Stimulated activated CD4-positive, alpha-beta T cell treated with anti-CD3 and anti-CD28 coated beads, TNF-alpha, amount 100 ng/mL, for 1 hour (primary cell): ENCODE measurements at places on chromosomes 13 and 19.

DNA sequence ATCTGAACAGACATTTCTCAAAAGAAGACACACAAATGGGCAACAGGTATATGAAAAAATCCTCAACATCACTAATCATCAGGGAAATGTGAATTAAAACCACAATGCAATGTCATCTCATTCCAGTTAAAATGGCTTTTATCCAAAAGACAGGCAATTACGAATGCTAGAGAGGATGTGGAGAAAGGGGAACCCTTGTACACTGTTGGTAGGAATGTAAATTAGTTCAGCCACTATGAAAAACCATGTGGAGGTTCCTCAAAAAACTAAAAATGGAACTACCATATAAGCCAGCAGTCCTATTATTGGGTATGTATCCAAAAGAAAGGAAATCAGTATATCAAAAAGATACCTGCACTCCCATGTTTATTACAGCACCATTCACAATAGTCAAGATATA, 24.7 kb upstream of the ZC3H13 start:
- DNase-seq: no peak

- no peak for DNase-seq
These were observed 14.3 kb upstream of the HSPH1 start for GRCh38 chr13:31175847-31176532.

DNA sequence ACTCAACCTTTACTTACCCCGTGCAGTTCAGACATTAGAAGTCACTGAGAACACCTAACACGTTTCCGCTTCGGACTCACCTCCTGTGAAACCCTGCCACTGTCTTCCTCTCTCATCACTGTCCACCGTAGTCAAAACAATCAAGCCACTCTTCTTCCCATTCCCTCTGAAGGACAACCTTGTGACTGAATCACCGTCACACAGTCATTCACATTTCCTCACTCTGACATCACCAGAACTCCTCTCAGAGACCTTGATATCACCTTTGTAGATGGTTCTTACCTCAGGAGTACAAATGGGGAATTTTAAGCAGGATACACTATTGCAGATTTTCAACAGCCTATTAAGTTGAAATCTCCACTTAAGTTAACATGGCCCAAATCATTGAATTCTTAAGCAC, 1.3 kb upstream of the KBTBD6 start:
- no peak for DNase-seq

- peak; percentile 39 for DNase-seq
These were observed 2.3 kb upstream of the STRN4 start for GRCh38 chr19:46748325-46749109.

- no peak for DNase-seq
These were observed 117.1 kb downstream of the STK24 start for GRCh38 chr13:98459721-98460370.

DNA sequence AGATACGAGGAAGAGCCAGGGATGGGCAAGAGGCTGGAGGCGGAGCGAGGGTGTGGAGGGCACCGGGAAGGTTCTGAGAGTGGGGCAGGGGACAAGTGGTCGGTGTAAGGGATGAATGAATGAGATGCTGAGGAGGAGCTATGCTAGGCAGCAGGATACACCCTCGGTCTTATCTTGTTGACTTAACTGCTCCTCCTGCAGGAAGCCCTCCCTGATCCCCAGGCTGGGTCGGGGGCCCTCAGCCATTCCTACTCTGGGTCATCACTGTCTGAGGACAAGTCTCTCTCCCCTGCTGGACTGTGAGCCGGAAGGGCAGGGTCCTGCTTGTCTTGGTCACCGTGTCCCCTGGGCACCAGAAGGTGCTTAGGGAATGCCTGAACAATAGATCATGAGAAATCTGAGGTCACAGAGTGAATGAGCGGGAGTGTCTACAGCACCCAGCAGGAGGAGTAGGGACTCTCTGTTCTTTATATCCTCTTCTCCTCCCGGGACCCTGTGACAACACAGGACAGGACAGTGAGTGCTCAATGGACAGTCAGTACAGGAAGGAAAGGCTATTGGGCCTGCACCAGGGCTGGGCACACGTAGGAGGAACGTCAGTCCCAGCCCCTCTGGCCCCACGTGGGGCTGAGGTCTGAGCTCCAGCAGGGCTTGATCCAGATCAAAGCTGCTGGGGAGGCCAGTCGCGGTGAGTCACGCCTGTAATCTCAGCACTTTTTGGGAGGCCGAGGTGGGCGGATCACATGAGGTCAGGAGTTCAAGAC, 6.5 kb downstream of the NKPD1 start:
- DNase-seq: no peak

DNA sequence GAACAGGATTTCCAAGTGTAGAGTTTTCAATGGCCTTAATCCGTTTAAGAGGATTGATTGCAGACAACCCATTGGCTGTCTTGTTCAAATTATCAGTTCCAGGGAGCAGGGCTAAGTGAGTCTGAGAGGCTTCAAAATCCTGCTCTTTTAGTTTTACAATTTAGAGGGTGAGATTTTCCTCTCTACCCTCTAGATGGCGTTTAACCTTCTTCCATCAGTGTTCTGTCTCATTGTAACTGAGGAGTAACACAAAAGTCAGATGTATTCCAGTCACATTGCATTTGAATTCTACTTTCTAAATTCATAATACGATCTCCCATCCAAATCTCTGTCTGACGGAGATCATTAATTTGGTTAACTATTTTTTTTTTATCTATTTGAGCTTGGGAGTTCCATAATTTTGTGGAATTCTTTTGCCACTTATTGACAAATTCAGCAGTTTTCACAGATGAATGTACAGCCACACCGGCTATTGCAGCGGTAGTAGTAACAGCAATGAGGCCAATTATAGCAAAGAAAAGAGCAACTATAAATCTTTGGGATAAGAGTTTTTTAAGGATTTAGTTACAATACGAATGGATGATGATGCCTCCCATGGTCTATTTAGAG, 7.8 kb upstream of the C19orf84 start:
- DNase-seq: no peak

- DNase-seq: no peak
These were observed 2.0 kb upstream of the A1BG start for GRCh38 chr19:58355215-58355796.

- DNase-seq: no peak
These were observed 30.2 kb upstream of the TFDP1 start for GRCh38 chr13:113554333-113554700.

DNA sequence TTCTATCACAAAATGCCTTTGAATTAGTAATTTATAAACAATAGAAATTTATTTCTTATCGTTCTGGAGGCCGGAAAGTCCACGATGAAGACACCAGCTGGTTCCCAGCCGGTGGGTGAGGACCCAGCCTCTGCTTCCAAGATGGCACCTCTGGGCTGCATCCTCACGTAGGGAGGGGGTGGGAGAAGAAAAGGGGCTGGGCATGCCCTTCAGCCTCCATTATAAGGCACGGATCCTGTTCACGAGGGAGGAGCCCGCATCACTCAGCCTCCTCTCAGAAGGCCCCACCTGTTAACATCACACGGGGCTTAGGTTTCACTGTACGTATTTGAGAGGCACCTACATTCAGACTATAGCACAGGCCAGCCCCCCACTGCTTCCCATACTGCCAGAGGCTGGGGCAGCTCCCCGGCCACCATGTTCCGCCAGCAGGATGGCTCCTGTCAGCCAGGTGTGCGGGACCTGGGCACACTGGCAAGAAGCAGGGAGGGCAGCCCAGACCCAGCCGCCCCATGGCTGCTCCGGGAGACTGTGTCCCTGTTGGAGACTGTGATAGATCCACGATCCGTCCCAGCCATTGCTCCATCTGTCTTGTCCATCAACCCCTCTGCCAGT, 131.6 kb downstream of the SOX1 start:
- no peak for DNase-seq

DNA sequence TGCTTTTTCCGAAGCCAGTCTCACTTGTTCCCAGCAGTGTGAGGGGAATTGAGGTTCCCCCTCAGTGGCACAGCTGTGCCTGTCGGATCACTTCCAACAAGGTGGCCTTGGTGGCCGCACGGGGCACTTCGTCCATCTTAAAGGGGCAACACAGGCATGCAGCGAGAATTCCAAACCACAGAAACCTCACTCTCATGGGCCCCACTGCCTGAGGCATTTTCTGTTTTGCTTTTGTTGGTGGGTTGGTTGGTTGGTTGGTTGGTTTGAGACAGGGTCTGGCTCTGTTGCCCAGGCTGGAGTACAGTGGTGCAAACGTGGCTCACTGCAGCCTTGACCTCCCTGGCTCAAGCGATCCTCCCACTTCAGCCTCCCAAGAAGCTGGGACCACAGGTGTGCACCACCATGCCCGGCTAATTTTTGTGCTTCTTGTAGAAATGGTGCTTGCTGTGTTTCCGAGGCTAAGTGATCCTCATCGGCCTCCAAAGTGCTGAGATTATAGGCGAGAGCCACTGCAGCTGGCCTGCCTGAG, 3.7 kb upstream of the NDUFS7 start:
- DNase-seq: no peak

- DNase-seq: no peak
These were observed 33.3 kb upstream of the LRRC4B start for GRCh38 chr19:50601407-50602088.

- no peak for DNase-seq
These were observed 1470.9 kb downstream of the UQCRFS1 start for GRCh38 chr19:27742041-27742440.

DNA sequence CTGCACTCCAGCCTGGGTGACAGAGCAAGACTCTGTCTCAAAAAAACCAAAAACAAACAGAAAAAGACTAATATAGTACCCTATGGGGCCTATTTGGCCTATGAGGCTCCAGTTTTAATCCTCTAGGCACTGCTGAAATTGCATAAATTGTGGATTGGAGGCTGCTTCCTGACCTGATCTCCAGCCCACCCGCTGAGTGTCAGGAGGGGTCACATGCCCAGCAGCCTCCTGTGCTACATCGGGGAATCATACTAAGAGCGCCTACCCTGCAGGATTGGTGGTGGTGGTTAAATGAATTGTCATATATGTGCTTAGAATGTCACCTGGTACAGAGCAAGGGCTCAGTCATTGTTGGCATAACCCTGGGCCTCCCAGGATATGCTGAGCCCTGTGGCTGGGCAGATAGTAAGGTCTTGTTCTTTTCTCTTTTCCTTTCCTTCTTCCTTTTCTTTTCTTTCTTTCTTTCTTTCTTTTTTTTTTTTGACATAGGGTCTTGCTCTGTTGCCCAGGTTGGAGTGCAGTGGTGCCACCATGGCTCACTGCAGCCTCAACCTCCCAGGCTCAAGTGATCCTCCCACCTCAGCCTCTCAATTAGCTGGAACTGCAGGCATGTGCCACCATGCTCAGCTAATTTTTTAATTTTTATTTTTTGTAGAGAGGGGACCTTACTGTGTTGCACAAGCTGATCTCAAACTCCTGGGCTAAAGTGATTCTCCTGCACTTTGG, 31.3 kb downstream of the LTBP4 start:
- no peak for DNase-seq

DNA sequence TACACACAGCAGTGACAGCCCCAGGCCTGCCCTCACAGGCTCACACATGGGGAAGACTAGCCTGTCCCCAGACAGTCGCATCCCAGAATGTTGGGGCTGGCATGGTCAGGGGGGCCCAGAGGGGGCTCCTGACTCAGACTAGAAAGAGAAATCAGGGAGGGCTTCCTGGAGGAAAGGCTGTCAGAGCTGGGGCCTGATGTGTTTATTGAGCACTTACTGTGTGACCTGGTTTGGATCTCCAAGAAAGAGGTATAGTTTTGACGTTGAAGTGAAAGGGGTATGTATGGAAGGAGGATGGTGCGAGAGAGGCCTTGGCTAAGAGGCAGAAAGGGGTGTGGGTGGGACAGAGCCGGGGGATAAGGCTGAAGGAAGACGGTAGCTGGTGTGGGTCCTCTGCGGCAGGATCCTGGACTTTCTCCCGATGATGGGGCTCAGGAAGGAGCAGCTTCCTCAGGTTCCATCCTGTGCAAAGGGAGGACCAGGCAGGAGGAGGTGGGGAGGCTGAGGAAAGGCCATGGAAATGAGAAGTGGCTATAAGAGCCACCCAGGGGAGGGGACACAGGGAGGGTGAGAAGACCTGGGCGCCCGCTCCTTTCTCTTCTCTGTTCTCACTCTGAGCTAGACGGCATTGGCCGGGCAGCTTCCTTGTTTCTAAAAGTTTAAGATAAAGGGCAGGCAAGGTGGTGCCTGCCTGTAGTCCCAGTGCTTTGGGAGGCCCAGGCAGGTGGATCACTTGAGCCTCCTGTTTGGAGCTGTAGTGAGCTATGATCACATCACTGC, 16.1 kb upstream of the BCL3 start:
- no peak for DNase-seq

DNA sequence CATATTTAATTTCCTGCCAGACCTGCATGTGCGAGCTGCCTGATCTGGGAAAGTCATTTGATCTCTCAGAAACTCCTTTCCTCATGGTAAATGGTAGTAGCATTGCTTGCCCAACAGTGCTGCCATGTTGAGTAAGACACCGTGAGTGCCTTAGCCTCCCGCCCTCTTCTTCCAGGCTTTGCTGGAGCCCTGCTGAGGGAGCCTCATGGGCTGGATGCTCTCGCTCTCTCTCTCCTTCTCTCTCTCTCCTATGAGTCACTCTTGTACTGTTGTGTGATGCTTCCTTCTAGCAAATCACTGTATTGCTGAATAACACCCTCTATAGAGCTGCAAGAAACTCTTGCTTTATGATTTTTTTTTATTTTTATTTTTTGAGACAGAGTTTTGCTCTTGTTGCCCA, 365.5 kb downstream of the UQCRFS1 start:
- no peak for DNase-seq

GRCh38 chr19:47157431-47158321, 27.0 kb downstream of the SAE1 start:
- DNase-seq: no peak

- DNase-seq: no peak
These were observed 1036.5 kb downstream of the SLITRK5 start for GRCh38 chr13:88707646-88708045.

GRCh38 chr13:25967144-25967543, 84.7 kb downstream of the SHISA2 start:
- no peak for DNase-seq

GRCh38 chr13:46103037-46103436, 1.8 kb downstream of the CPB2 start:
- no peak for DNase-seq

DNA sequence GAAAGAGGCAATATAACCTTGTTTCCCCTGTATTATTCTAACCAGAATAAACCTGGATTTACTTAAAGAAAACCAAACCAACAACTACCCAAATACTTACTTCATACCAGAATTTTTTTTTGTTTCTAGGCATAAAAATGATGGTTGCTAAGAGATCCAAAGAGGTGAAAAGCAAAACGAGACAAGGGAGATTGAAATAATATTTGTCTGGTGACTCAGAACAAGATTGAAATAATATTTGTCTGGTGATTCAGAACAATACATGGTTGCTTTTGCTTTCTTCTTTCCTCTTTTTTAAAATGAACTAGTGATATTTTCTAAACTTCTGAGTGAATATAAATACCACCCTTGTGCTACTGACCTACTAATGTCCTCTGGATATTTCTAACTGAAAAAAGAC, 592.9 kb downstream of the KCTD12 start:
- DNase-seq: no peak

DNA sequence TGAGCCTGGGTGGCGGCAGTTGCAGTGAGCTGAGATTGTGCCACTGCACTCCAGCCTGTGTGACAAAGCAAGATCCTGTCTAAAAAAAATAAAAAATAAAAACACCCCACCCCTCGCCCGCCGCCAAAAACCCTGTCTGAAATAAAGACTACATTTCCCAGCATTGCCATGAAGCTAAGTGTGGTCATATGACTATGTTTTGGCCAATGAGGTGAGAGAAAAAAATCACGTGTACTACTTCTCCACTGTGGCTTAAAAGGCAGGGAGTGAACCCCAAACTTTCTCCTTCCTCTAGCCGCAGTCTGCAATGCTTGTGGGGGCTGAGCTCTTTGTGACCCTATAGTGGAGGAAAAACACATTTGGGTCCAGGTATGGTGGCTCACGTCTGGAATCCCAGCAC, 54.9 kb downstream of the COLGALT1 start:
- DNase-seq: no peak

GRCh38 chr13:98997738-98998641, 20.1 kb upstream of the DOCK9 start:
- no peak for DNase-seq
